Uterus (tissue), 4 donors: ENCODE measurements at places on chromosomes 16 and 17. TPM values are rescaled to one million over a fixed set of nuclear protein-coding genes. Genes with fewer than 3 reads are reported as not detected.

- no peak for DNase-seq
These were observed at the start of gene SEPTIN1 for GRCh38 chr16:30382111-30382881. TSS of gene SEPTIN1 (minus strand) at chr16:30382561. CDS start at chr16:30382542, 19 bp downstream.

DNA sequence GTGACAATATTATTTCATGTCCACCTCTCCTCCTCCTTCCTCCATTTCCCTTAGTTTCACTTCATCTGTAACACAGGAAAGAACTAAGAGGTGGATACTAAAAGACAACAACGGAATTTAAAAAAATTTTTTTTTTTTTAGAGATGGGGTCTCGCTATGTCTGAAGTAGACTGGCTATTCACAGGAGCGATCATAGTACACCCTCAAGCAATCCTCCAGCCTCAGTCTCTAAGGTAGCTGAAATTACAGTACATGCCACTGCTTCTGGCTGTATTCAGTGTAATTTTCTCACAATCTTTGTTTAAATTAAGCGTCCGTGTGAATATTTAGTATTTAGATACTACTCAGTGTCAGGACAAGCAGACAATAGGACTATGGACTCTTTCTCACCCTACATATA, 35.6 kb downstream of the FBXL20 start:
- no peak for DNase-seq

DNA sequence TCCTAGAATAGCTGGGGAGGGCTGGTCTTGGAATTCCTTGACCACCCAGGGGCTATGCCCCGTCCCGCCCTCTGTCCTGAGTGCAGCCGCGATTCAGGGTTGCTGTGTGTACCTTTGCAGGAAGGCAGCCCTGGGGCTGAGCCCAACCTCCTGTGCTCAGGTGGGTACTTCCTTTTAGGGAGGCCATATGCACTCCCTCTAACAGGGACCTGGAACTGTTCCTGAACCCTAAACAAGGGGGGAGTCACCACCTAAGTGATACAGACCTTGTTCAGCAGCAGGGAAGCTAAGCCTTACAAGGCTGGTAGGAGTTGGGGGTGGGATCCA, 24.6 kb downstream of the LLGL2 start:
- DNase-seq = no peak

DNA sequence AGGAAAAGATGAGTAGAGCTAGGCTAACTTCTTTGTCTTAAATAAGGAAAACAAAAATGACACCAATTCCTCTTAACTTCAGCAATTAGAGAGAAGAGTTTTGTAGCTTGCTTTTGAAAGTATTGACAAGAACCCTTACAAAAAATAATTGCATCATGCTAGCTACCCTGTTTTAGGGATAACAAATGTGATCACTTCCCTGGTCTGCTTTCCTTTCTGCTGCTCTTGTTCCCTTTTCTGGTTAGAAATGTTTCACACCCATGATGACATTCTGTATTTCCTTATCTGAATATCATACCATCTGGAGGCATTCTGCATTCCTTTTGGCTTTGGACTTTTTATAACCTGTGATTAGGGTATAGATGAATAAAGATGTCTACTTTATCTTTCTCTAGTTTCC, 9.9 kb upstream of the SMIM36 start:
- DNase-seq = no peak

DNA sequence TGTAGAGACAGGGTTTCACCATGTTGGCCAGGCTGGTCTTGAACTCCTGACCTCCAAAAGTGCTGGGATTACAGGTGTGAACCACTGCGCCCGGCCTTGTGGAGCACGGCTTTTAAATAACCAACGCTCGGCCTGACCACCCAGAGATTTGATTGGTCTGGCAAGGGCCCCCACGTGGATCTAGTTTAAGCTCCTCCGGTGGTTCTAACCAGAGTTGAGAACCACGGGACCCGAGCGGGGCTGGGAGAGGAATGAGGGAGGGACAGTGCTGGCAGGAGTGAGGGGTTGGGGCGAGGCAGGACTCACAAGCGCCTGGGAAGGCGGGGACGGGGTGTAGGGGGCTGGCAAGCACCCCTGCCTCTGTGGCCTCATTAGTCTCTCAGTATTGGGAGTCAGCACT, 3.0 kb downstream of the NLRC3 start:
- DNase-seq = no peak

DNA sequence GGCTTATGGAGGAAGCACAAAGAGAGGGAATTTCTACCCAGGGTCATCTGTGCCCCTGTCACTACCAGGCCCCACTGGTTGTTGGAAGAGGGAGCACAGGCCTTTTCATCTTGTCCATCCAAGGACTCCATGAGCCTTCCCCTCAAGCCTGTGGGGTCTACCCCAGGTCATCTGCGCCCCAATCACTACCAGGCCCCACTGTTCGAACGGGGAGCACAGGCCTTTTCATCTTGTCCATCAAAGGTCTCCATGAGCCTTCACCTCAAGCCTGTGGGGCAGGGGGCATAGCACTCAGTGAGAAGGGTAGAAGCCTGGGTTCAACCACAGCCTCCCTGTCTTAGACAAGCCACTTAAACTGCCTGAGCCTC, 101.5 kb upstream of the CDH5 start:
- DNase-seq = peak; percentile 6

DNA sequence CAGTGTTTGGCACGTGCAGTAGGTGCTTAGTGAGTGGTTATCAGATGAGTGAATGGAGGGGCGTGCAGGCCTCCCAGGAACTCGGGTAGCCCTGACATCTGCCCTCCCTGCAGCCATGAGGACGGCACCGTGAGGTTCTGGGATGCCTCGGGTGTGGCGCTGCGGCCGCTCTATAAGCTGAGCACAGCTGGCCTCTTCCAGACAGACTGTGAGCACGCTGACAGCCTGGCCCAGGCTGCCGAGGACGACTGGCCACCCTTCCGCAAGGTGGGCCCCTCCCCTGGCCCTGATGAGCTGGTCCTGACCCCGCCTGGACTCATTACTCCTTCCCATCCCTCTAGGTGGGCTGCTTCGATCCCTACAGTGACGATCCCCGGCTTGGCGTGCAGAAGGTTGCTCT, 11.1 kb downstream of the LLGL1 start:
- DNase-seq = no peak

GRCh38 chr16:46717692-46718091, 28.2 kb downstream of the ORC6 start:
- no peak for DNase-seq

- no peak for DNase-seq
These were observed 1.5 kb downstream of the SPOP start for GRCh38 chr17:49676276-49676868.

GRCh38 chr16:81612351-81613163, 166.5 kb upstream of the PLCG2 start:
- no peak for DNase-seq

DNA sequence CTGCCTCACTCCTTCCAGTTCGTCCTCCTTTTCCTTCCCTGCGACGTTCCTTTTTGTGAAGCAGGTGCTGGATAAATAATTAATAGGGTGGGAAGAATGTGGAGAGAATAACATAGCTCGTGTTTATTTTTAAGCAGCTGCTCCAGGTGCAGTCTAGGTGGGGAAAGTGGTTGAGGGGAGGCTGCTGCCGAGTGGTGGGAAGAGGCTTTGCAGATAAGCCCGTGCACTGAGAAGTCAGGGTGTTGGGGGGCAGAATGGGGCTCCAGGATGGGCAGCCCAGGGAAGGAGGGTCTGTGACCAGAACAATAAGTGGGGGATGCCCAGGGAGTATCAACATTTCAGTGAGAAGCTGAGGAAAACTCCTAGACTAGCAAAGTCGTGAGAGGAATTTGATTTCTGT, 300.5 kb downstream of the CPPED1 start:
- DNase-seq = no peak

GRCh38 chr16:52407778-52408177, 139.2 kb downstream of the TOX3 start:
- no peak for DNase-seq

- DNase-seq = no peak
These were observed 27.0 kb downstream of the CEP95 start for GRCh38 chr17:64533784-64534183.

GRCh38 chr17:9167379-9167778, 146.1 kb downstream of the NTN1 start:
- DNase-seq = no peak

DNA sequence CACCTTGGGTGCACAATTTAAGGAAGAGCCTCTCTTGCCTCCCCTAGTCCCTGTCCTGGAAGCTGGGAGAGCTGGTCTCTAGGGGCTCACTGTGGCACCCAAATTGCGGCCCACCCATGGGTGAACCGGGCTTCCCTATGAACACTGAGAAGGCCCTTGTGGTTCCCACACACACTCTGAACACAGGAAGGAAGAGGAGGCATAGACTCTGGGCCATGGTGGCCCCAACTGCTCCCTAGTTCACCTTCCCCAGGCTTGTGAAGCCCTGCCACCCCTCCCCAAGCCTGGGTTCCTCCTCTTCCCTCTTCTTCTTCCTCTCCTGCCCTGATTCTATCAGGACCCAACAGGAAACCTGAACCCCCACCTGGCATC, 10.5 kb downstream of the SREBF1 start:
- DNase-seq = no peak

- DNase-seq = peak; percentile 99
These were observed 8.9 kb upstream of the TIMP2 start for GRCh38 chr17:78933959-78934568.

- no peak for DNase-seq
These were observed 5.0 kb downstream of the MLLT6 start for GRCh38 chr17:38709864-38710603.

DNA sequence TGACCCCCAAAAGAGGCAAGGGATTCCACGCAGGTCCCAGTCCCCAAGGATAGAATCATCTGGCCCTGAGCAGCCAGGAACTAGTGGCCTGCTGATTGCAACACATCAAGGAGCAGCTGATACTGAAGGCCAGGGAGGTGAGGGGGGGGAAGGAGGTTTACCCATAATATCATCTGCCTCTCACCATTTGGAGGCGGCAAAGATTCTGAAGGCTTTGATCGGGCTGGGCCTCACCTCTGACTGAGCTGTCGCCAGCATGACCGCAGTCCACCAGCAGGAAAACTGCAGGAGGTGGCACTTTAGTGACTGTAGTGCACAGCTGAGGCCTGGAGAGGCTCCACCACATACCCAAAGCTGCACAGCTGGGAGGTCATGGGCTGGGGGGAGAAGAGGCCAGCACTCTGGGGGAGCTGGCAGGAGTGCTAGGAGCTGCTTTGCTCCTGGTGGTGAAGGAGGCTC, 20.5 kb upstream of the ITGA3 start:
- no peak for DNase-seq

GRCh38 chr16:88442727-88443576, 10.1 kb upstream of the ZFPM1 start:
- peak; percentile 65 for DNase-seq

DNA sequence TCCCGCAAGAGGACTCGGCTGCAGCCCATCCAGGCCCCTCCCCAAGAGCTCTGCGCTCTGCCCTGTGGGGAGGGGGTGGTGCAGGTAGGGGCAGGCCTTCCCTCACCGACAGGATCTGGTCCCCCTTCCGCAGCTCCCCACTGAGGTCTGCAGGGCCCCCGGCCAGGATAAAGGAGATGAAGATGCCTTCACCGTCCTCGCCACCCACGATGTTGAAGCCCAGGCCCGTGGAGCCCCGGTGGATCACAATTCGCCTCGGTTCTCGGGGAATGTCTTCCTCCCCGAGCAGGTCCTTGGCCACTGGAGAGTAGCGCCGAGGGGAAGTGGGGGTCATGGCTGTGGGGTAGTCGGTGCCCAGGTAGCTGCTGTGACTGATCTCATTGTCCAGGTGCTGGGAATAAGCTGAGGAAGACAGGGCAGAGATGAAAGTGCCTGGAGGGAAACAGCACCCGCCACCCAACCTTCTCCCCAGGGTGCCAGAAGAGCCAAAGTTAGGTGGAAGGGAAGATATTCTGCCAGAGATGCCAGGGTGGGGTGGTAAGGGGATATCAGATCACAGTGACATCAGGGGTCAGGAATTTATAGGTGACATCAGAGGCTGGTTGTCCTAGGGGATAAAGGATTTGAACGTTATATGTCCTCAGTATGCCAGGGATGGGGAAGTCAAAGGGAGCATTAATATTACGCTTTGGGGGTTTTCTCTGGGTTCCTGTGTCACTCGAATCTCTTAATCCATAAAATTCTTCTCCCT, 17.7 kb upstream of the ASGR1 start:
- no peak for DNase-seq

C17orf100 gene
- total RNA-seq = 3.2 TPM

IRX5 gene
- total RNA-seq = not detected

ATP2C2 gene
- total RNA-seq = 1.8 TPM

YBX2 gene
- not detected for total RNA-seq

PRR14 gene
- 11.8 TPM for total RNA-seq

SLC38A8 gene
- not detected for total RNA-seq

KRT36 gene
- total RNA-seq = not detected

ENPP7 gene
- total RNA-seq = not detected

PPY gene
- not detected for total RNA-seq

CCL4L2 gene
- 6.7 TPM for total RNA-seq

CRYBA1 gene
- total RNA-seq = not detected

SCIMP gene
- total RNA-seq = 0.62 TPM
